Activated CD4-positive, alpha-beta memory T cell treated with anti-CD3 and anti-CD28 coated beads for 36 hours (primary cell): ENCODE measurements at places on chromosomes 16 and 17. TPM values are rescaled to one million over a fixed set of nuclear protein-coding genes. Genes with fewer than 3 reads are reported as not detected.

The TBC1D3K gene
- total RNA-seq, result not detected

DNA sequence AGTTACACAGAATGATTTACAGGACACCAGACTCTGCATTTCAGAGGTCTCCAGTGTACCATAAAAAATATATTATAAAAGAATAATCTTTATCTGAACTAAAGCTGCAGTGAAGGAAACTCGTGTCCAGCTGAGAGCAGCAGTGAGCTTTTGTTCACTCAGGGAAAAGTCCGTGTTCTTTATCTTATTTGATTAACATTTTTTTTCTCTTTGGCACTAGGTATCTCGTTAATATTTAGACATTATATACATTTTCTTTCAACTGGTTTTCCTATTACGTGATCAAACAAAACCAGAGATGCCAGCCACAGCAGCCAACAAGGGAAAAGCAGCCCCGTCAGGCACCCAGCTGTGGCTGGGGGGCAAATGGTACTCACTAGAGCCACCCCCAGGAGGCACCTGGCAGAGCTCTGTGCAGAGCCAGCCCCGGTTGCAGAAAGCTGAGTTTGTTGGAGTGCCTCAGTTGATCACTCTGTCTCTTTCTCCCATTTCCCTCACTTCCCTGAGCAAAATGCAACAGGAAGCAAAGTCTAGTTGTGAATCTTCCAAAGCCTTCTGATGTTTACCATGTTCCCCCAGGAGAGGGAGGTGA, 1.1 kb upstream of the HS3ST4 start:
- H3K27me3 ChIP-seq, result peaks cover 42% of the 10 kb centered on the region
- H3K4me3 ChIP-seq, result no peak overlapping the region

The C16orf86 gene
- 2.5 TPM for total RNA-seq

The OMG gene
- 0.15 TPM for total RNA-seq

The KRTAP4-6 gene
- total RNA-seq, result not detected

- H3K36me3 ChIP-seq, result no peaks in the 10 kb centered on the region
- no peak overlapping the region for H3K27ac ChIP-seq
- H3K4me3 ChIP-seq, result no peak overlapping the region
- H3K27me3 ChIP-seq, result peaks cover 22% of the 10 kb centered on the region
- H3K4me1 ChIP-seq, result peaks cover 5% of the 10 kb centered on the region
Measured at GRCh38 chr16:82633964-82634600, 7.3 kb downstream of the CDH13 start.
